ENCODE measurements at places on chromosomes 3 and 15.

- DNase-seq, result no peak
Observed at GRCh38 chr15:36080759-36081158, 498.7 kb upstream of the CDIN1 start.

- DNase-seq, result no peak
Observed at GRCh38 chr3:80052271-80052670, 284.5 kb upstream of the ROBO1 start.

DNA sequence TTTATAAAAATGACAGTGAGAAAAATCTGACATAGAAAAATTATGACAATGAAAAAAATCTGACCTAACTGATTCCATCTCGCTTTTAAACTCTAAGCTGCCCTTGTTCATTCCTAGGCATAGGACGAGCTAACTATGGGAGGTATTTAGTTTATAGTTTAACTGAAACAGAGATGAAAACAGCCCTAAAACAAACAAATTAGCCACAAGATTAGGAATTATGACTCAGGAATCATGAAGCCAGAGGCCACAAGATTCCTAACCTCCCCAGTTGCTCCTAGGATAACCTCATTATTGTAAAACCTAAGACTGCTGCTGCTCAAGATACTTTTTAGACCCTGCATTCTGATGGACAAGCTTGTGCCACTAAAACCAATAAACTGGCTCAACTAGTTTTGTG is 122.7 kb upstream of the MNS1 start:
- no peak for DNase-seq

DNA sequence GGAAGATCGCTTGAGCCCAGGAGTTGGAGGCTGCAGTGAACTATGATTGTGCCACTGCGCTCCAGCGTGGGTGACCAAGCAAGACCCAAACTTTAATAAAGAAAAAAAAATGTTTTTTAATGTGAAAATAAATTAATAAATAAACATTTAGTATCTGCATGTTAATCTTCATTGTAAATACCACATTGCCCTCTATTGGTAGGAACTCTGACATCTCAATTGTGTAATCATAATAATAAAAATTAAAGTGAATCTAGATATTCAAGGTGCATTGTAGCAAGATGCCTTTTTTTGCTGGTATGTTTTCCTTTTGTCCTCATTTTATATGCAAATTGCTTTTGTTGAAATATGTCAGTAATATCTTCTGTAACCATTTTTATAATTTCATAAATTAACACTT is 95.0 kb upstream of the LIMD1 start:
- no peak for DNase-seq

- no peak for DNase-seq
Observed at GRCh38 chr3:159451067-159451466, 537.6 kb upstream of the IL12A start.

- DNase-seq, result no peak
Observed at GRCh38 chr3:47365213-47366153, 15.3 kb upstream of the PTPN23 start.

DNA sequence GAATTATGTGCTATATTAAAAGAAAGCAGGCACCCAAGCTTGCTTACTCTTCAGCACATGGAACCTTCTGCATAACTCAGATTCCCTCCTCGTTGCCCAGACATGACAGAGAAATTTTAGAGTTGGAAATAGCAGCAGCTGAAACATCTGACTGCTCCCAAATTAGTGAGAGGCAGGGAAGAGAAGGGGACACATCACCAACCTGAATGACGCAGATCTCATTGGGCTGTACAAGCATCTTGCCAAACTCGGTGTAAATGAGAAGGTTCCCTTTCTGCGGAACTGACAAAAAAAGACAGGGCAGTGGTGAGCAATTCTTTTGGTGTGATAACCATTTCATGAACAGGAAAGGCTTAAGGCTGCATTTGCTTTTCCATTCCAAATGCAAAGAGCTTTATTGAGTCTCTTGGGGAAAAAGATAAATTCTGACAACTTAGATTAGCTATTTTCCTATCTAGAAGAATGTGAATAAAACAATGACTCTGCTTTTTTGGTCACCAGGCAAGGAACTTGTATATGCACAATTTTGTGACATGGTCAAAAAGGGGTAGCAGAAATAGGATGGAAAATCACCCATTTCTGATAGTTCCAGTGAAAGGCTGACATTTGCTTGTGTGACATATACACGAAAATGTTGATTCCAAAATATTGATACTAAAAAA is 35.1 kb downstream of the HGD start:
- no peak for DNase-seq

GRCh38 chr15:92807971-92808571 is 92.1 kb upstream of the CHD2 start:
- peak; percentile 44 for DNase-seq

- DNase-seq, result no peak
Observed at GRCh38 chr3:98612996-98613517, 19.6 kb upstream of the CPOX start.

DNA sequence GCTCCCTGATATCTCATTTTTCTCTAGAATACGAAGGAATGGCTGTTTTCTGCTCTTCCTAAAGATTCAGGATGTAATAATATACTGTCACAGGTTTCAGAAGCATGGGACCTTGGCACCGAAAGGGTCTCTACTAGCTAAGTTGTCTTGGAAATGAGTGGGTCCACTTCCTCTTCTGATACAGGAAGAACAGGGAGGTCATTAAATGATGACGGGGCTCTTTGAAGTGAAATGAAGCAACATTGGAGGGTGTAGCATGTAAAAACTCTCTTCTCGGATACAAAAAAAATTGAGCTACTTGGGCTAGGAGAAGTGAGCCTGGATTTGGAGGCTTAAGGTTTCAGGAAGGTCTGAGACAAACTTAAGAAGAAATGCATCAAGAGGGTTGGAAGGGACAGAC is 349.8 kb upstream of the TPRG1 start:
- no peak for DNase-seq

DNA sequence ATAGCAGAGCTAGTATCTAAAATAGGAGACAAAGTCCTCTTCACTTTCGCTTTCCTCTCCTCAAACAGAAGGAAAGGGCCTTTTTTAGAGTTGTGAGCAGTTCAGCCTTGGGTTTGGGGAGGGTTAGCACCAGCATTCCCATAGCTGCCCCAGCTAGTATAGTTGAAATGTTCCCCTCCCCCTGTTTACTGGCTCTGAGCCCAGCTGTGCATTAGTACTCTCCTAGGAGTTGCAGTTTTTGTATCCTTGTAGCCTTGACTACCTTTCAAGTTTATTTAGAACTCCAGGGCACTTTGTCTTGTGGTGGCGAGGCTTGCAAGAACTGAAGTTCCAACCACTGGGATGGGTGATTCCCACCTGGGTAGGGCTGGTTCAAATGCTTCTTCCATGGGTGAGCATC is 245.1 kb upstream of the NAALADL2 start:
- DNase-seq, result no peak

DNA sequence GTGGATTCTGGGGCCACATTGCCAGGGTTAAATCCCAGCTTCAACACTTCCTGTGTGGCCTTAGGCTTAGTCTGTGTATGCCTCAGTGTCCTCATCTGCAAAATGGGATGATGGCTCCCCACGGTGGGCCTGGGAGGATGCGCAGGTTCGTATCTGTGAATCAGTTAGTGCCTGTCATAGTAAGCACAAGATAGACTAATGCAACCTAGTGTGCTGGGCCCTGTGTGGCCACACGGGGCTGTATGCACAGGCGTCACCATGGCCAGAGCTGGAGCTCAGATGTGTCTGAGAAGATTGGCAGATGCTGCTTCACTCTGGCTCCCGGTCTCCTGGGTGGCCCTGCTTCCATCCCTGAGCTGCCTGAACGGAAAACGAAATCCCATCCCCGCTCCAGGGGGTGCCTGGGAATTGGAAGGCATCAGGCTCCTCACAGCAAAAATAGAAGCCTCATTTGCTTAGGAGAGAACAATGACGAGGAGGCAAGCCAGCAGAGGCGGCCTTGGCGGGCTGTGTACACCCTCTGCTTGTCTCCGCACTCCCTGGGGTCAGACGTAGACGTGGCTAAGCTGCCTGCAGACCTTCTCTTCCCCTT is 103.6 kb downstream of the APBA2 start:
- no peak for DNase-seq

DNA sequence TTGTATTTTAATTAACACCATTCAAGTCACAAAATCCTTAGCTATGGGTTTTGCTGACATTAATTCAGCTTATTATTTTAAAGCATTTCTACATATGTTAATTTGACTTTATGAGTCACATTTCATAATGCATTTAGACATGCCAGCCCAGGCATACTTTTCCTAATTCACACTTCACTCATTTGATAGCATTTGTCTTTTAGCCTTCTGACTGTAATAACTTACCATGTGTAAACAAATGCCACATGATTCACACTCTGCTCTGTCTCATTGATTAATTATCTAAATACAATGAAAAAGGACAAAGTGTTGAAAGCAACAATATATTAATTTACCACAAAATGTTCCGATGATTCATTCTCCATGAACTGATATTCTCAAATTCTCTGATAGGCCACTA is 927.8 kb upstream of the EPHA6 start:
- no peak for DNase-seq

DNA sequence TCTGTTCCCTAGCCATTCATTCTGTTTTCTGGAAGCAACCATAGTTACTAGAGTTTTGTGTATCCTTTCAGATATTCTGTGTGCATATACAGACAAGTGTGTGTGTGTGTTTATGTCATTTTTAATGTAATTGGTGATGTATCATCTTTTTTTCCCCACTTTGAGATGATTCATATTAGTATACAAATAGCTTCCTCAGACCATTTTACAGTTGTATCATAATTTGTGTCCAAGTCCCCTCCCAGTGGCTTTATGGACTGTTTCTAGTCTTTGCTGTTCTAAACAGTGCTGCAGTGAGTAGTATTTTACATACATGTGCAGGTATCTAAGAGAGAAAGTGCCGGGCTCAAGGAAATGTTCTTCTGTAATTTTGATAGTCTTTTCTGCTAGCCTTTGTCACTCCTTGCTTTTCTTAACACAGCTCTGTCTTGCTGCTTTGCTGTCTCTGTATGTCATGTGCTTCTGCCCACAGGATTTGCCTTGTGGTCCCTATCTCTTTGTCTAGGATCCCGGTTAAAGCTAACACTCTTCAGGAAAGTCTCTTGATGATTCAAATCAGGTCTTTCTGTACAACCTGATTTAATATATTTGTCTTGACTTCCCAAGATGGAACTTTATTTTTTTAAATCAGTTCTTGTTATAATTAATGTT is 31.5 kb upstream of the FBXL22 start:
- DNase-seq, result no peak

DNA sequence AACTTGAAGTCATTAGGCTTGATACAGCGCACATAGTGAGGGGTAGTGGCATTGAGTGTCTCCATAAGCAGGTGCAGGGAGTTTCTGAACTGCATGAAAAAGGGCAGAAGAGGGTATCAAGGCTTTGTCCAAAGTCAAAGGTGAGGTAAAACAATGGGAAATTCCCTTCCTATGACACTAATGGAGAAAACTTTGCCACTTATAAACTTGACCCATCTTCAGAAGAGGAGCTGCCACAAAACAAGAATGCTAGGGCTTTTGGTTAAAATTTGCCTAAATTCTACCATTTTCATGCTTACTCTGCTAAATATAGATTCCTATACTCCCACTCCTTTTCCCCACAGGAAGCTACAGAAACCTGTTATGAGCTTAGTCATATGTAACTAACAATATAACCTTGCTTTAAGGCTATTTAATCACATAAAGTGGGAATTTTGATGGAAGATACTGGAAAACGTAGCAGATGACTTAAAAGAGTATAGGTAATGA is 87.5 kb upstream of the MYO5C start:
- no peak for DNase-seq
